Midbrain (tissue), 1 donor: ENCODE measurements at places on chromosomes 16 and 17.

GRCh38 chr16:26911436-26911835, 155.3 kb upstream of the C16orf82 start:
- DNase-seq: no peak

GRCh38 chr16:84942786-84943185, 68.5 kb downstream of the ZDHHC7 start:
- no peak for DNase-seq

DNA sequence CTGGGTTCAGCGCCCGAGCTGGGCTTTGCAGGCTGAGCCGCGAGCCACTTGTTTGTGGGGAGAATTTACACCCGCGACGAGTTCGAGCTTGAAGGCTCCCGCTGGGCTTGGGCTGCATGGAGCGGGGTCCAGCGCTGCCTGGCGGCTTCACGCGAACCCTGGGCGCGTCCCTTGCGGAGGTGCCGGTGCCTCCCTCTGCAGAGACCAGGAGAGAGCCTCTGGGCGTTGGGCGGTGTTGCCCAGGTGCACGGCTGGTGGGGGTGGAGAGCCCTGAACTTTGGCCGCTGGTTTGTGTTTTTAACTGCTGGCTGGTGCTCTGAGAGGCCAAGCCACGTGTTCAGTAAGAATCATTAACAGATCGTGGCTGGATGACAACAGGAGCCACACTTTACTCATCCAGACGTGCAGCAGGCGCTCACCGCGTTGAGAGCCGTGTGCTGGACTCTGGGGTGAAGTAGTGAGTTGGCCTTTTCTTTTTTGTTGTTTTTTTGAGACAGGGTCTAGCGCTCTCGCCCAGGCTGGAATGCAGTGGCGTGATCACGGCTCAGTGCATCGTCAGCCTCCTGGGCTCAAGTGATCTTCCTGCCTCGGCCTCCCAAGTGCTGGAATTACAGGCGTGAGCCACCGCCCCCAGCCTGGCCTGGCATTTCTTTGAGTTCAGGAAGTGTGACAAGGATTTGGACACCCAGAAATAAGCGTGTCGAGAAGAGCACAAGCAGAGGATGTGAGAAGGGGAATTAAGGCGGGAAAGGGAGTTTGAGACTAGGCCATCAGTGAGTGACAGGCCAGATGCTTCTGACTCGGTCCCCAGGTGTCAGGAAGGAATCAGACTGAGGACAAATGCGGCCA, 827 bp downstream of the CDK10 start:
- DNase-seq: no peak

GRCh38 chr17:79053251-79053925, 21.2 kb upstream of the ENGASE start:
- no peak for DNase-seq

DNA sequence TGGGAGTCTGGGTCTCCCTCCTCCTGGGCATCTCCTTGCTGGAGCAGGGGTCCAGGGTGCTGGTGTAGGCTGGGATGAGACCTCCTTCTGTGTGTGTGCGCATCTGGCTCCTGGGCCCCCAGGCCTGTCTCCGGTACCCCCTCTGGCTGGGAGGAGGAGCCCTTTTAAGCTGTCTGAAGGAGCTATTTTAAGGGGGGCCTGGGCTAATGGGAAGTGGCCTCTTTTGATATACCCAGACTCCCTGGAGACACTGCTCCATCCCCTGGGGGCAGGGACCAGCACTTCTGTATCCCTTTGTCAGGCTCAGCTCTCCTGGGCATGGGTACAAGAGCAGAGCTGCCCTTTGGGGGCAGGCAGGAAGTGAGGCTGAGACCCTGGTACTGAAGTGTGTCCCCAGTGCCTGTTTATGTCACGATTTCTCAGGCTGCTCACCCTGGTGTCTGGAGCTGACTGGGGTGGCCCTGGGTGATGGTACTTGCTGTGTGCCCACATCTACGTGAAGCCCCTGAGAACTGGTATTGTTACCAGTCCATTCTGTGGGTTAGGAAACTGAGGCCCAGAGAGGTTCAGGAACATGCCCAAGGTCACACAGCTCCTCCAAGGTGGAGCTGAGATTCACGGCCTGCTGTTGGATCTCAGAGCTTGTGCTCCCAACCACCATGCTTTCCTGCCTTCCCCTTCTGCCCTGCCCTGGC, 6.5 kb downstream of the ADCY7 start:
- DNase-seq: no peak

DNA sequence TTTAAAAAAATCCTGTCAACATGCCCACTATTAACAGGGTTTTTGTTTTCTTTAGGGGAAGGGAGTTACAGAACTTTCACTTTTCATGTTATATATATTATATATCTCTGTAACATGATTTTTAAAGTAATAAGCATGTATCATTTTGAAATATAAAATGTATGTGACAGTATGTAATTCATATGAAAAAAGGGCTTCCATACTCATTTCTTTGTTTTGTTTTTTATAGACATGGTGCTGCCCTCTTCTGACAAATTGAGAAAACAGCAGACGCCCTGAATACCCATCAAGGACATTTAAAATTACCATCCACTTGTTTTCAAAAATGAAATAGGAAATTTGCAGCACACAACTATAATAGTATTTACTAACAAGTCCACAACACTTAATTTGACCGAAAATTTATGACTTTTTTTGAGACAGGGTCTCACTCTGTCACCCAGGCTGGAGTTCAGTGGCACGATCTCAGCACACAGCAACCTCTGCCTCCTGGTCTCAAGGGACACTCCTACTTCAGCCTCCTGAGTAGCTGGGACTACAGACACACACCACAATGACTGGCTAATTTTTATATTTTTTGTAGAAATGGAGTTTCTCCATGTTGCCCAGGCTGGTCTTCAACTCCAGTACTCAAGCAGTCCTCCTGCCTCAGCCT, 30.4 kb downstream of the CFDP1 start:
- DNase-seq: peak; percentile 34

DNA sequence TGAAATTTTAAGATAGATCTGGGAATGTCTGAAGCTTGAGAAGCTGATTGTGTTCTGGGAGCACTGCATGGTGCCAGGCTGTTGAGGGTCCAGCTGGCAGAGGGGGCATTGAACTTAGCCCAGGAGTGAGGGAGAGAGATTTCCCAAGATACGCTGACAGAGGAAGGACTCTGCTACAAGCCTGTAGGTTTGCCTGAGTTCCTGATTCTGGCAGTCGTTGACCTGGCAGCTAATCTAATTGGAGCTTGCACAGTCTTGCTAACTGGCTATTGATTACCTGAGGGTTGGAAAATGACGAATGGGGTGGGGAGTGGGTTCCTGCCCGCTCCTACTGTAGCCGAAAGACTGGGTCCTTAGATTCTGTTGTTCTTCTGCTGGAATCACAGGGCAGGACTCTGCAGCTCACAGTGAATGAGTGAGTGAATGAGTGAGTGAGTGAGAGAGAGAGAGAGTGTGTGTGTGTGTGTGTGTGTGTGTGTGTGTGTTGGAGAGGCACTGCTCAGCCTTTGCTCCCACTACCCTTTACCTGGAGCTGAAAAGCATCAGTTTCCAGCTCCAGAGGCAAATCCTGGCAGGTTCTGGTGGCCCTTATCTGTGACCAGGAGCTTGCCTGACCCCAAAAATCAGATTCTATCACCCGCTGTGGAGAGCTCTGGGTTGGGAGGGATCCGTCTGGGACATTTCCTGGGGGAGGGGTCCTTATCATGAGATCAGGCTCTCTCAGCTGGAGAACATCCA, 16.7 kb downstream of the CTRL start:
- no peak for DNase-seq

DNA sequence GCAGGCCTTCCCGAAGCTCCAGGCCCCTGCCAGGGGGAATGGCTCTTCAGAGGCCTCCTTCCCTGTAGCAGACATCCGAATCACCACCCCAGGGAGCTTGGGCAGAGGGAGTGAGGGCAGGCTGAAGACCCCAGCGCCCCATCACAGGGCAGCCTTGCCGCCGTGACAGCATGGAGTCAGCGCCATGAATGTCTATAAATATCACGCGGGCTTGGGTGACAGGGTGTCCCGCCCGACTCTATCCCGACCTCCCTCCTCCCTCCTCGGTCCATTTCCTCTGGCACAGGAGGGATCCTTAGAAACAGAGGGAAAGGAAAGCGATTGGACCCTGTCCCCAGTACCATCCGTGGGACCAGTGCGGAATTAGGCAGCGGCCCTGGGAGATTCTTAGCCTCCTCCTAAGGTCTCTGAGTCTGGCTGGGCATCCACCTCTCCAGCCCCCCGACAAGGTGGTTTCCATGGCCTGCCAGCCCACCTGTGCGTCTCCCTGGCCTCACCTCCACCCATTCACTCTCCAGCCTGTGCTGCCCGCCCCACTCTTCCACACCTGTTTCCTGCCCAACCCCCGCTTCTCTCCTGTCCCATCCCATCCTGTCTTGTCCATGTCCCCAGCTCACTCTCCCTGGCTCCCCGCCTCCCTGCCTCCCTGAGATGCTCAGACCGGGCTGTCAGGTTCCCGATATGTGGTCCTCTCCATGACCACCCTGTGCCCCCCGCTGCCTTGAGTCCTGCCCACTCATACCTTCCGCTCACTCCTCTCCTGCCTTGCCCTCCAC, 5.1 kb downstream of the ATP2A1 start:
- DNase-seq: no peak

GRCh38 chr17:2090804-2091534, 36.1 kb downstream of the HIC1 start:
- no peak for DNase-seq

DNA sequence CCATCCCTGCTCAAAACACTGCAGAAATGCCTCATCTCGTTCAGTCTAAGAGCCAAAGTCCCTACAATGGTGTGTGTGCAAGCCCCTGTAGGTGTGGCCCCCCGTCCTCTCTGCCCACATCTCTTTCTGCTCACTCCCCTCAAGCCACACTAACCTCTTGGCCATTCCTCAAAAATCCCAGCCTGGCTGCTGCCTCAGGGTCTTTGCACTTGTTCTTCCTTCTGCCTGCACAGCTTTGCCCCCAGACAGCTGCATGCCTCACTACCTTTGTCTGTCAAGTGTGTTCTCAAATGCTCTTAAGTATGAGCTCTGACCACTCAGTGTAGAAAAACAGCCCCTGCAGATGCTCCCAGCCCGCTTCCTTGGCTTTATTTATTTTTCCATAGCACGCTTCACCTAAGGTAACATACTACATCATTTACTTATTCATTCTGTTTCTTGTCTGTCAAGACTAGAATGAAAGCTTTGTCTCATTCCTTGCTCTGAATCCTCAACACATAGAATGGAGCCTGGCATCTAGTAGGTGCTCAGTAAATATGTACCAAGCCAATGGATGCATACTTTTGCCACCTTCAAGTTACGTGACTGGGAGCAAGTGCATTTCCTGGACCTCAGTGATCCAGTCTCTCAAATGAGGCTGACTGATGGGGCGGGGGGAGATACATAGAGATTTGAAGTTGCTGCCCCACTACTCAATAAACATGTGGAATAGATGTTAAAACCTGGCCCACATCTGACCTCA, 38.1 kb downstream of the RAI1 start:
- DNase-seq: no peak

DNA sequence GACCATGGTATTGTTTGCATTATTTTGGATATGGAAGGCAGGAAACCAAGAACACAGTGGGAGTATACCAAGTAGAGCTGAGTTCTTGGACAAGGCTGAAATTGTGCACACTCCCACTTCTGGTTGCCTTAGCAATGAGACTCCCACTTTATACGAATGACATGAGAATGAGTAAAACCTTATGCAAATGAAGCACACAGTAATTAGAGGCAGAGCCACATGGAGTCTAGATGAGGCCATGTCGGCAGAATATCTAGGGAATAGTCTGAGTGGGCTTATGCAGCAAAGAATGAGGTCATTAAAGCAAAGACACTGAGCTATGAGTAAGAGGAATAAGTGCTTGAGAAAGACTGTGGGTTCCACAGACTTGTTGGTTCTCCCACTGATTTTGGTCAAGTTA, 178.7 kb downstream of the GRIN2A start:
- no peak for DNase-seq

GRCh38 chr16:89949756-89950155, 1.2 kb downstream of the DEF8 start:
- DNase-seq: no peak

GRCh38 chr17:7982666-7983065, 19.7 kb upstream of the GUCY2D start:
- DNase-seq: no peak

GRCh38 chr17:1942666-1943435, 82.3 kb downstream of the RTN4RL1 start:
- no peak for DNase-seq

- no peak for DNase-seq
These were observed 43.0 kb downstream of the RNF112 start for GRCh38 chr17:19454074-19454473.

DNA sequence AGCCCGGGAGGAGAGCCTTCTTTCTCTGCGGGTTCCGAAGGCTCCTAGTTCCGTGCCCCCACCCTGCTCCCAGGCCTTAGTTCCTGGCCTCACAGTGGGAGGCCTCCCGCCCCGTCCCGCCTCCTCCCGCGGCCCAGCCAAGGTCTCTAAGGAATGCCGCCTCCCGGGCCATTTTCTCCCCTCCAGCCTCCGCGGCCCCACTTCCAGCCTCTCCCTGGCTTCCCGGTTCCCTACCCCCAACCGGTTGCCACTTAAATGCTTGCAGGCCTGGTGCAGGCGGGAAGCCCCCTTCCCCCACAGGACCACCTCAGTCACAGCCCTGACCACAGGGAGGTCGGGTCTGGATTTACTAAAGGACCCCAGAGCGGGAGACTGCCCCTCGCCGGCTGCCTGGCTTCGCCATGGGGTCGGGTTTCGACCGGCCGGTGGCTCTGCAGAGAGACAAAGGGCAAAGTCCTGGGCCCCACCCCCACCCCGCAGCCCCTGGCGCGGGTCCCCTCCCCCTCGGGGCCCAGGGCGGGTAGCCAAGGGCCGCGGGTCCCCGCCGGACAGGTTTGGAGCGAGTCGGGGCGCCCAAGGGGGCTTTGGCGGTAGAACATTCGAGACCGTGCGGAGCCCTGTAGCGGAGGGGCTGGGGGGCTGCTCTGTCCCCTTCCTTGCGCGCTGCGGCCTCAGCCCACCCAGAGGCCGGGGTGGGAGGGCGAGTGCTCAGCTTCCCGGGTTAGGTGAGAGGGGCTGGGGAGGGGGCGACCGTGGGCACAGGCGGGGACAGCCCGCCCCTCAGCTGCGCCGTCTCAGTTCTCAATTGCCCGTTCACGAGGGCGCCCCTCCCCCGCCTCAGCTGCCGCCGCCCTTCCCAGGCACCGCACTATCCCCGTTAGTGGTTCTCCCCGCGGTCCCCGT, 16.4 kb downstream of the IGF2BP1 start:
- no peak for DNase-seq

DNA sequence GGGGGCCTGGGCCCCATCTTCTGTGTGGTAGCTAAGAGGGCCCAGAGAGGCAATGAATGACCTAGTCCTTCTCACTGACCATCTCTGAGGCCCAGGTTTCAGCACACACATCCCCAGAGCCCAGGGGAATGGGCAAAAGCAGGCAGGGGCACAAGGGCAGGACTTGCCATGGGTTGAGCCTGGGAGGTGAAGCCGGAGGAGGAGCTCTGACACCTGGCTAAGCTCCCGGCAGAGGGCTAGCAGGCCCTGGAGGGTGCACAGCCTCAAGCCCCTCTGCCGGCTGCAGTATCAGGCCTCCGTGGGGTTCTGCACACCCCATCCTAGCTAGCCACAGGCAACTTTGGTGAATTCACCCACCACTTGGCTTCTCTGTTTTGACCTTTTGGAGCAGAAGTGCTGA, 5.3 kb downstream of the SRCIN1 start:
- DNase-seq: no peak

- no peak for DNase-seq
These were observed 337.8 kb upstream of the ZFHX3 start for GRCh38 chr16:73385696-73386095.

- DNase-seq: no peak
These were observed 80.1 kb downstream of the SOCS1 start for GRCh38 chr16:11175787-11176341.
